ENCODE measurements at places on chromosomes 12 and 14.

- peaks cover 2% of the 10 kb centered on the region for H3K4me1 ChIP-seq
- no peak overlapping the region for H3K27ac ChIP-seq
- H3K4me3 ChIP-seq, result no peak overlapping the region
Observed at GRCh38 chr12:4148418-4149056, 125.0 kb upstream of the CCND2 start.

DNA sequence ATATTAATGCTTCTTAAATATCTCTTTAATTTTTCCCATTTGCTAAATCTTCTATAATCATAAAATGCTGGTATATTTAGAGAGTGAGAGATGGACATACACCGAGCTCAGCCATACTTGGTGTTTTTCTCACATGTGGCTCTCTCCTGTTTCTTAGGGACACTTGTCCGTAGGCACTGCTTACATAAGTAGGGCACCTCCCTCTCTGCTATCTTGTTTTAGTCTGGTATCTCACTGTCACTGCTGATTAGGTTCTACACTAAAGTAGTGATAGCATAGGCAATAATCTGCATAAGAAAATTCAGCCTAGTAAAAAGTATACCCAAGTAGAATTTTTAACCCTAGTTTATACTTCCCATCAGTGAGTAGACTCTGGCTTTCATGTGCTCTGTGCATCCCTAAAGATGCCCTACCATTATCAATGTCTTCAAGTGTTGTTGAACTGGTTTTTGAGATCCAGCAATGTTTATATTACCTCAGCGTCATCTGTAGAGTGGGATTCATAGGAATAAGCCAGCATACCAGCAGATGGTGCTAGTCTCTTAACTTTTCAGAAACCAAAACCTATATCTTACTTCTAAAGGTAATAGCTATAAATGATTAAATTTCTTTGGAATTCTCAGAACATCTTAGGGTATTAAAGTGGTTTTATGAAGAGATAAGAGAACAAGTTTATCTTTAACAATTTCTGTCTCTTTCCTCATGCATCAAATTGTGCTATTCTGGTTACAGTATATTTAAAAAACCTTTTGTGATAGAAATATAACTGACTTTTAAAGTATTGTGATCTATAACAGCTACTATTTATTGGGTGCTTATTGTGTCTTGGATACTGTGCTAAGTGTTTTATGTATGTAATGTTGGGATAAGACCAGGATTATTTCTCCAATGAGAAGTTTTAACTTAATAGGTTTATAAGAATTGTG lies 32.9 kb downstream of the ARID2 start:
- H3K4me1 ChIP-seq, result peaks cover 21% of the 10 kb centered on the region
- no peak for DNase-seq
- H3K27me3 ChIP-seq, result no peaks in the 10 kb centered on the region
- H3K4me3 ChIP-seq, result no peak overlapping the region

- peaks cover 3% of the 10 kb centered on the region for H3K36me3 ChIP-seq
- no peaks in the 10 kb centered on the region for H3K27me3 ChIP-seq
- no peak for DNase-seq
- H3K4me3 ChIP-seq, result no peak overlapping the region
- H3K4me1 ChIP-seq, result peaks cover 5% of the 10 kb centered on the region
Observed at GRCh38 chr12:72072592-72073212, 134.1 kb downstream of the TPH2 start.

GRCh38 chr12:92336641-92337040 lies 191.0 kb upstream of the BTG1 start:
- no peak overlapping the region for H3K4me3 ChIP-seq
- H3K27me3 ChIP-seq, result no peaks in the 10 kb centered on the region
- H3K36me3 ChIP-seq, result no peaks in the 10 kb centered on the region
- DNase-seq, result no peak
- H3K27ac ChIP-seq, result no peak overlapping the region
- H3K4me1 ChIP-seq, result peaks cover 25% of the 10 kb centered on the region

DNA sequence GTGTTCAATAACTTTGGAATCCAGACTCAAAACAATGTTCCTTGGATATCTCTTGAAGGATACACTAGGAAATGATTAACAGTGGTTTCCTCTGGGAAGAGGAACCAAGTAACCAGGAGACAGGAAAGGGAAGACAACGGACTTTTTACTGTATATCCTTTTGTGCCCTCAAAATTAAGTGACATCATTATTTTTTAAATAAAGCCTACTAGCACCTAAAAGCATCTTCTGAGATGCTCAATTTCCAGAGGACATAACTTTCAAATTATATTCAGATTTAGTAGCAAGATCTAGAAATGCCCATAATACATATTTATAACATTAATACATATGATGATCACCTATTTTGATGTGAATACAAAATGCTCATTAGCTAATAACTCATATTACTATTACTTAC lies 6.5 kb downstream of the HECTD1 start:
- DNase-seq, result no peak
- H3K27ac ChIP-seq, result peak overlapping the region; percentile 35
- H3K36me3 ChIP-seq, result peaks cover 42% of the 10 kb centered on the region
- H3K4me1 ChIP-seq, result peaks cover 21% of the 10 kb centered on the region
- no peaks in the 10 kb centered on the region for H3K27me3 ChIP-seq

DNA sequence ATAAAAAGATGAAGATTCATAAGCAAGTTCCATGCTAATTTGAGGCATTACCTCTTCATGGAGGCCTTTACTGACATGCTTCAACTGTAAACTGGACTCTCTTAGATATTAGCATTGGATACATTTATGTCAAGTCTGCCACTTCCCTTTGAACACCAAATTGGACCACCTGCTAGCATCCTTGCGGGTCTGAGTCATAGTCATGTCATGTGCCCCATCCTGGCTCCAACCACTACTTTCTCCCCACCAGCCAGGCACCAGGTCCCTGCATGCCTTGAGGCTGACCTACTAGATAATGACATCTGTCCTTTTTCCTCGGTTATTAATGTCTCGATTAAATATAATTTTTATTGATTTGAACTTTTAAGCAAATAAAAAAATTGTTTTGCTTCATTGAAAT lies 32.9 kb upstream of the EEA1 start:
- no peaks in the 10 kb centered on the region for H3K4me1 ChIP-seq
- H3K27me3 ChIP-seq, result no peaks in the 10 kb centered on the region
- no peak overlapping the region for H3K4me3 ChIP-seq
- H3K27ac ChIP-seq, result no peak overlapping the region
- H3K36me3 ChIP-seq, result no peaks in the 10 kb centered on the region
- DNase-seq, result no peak
